ENCODE measurements at places on chromosomes 16 and 17. TPM values are rescaled to one million over a fixed set of nuclear protein-coding genes. Genes with fewer than 3 reads are reported as not detected.
A peak's percentile ranks its signal among the peaks of the same experiment; 100 is the strongest.

DNA sequence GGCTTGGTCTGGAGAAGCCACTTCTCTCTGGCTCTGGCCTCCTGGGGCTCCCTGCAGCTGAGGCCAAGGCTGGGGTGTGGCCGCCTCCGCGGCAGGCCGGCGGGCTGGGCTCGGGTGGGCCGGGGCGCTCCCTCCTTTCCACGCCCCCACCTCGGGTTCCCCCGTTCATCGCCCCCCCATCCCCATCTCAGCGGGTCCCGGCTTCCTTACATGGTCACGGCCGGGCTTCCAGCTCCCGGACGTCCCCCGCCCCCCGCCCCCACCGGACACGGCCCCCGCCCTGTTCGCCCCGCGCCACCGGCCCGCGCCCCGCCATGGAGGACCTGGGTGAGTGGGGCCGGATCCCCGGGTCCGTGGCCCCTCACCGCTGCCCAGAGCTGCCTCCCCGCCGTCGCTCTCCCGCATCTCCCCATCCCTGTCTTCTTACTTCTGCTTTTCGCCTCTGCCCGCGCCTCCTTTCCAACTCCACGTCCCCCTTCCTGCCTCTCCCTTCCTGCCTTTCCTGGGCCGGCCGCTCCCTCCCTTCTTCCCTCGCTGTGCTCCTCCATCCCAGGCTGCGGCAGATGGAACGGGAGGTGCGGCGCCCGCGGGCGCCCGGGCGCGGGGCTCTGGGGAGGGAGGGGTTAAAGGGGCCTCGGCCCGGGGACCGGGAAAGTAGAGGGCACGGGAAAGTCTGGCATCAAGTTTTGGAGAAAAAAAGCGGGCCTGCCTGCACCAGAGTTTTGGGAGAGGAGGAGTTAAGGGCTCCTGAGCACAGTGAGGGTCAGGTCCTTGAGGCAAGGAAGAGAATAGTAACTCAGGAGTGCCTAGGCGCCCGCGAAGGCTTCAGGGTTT lies at the start of gene TGFB1I1:
Gene TGFB1I1 (plus strand): TSS at position 278 of the 834 bp plus-strand sequence. CDS start 37 bp downstream, at position 315.
- peak; percentile 59 for DNase-seq

DNA sequence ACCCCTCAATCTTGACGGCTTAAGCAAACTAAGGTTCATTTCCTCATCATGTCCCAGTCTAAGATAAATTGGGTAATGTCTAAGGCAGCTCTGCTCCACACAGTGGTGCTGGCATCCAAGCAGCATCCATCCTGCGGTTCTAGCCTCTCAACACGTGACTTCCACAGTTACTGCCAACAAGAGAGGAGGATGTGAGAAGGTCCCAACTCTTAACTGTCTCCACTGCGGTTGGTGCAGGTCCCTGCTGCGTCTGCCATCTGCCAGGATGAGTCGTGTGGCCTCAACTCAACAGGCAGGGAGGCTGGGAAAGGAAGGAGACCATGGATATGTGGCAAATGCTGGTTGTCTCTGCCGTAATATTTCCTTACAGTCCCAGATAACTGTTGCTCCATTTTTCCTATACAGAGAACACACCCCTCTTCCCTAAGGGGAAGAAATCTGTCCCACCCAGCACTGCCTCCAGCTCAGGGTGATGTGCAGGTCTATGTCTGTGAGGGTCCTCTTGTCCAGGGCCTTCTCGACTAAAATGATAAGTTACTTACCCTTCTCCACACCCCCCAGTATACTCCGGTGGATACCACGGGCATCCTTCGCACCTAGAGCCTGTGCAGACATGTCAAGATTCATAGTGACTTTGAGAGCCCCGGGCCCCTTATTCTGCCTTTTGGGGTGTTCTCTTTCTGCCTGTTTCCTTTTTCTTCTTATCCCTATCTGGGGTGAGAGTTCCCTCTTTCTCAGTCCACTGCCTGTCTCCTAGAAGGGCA lies 64.7 kb downstream of the KCNJ18 start:
- DNase-seq = peak; percentile 8

- no peak for DNase-seq
Measured at GRCh38 chr17:17062866-17063265, 20.6 kb downstream of the MPRIP start.

DNA sequence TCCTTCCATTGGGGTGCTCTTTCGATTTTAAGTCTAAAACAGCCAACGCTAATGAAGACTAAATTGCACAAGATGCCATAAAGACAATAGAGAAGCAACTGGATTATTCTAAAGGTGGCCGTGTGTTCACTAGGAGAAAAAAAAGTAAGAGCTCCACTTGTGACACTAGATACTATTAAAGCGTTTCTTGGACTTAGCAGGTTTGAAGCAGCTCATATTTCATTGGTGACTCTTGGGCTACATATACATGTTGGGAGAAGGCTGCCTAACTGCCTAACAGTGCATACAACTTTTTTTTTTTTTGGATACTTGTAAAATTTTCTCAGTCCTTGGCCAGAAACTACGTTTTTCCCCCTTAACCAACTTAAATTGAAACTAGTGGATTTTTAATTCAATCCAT lies 111.8 kb upstream of the NOG start:
- DNase-seq = no peak

- no peak for DNase-seq
Measured at GRCh38 chr17:81478119-81478518, 34.5 kb downstream of the ACTG1 start.

DNA sequence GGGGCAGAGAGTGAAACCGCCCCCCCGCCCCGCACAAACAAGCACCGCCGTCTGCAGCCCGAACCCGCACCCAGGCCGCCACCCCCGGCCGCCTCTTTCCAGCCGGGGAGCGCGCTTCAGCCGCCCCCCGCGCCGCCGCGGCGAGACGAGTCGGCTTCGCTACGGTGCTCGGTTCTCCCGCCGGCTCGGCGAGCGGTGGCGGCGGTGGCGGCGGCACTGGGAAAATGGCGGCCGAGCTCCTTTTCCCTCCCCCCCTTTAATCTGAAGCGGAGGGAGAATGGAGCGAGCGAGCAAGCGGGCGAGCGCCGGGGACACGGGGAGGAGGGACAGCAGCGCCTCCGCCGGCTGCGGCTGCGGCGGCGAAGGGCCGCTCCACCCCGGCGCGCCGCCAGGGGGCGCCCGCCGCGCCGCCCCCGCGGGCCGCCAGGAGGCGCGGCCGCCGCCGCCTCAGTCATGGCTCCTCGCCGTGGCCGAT lies at the start of gene KANSL1:
Gene KANSL1 (minus strand): TSS at position 279 of the 475 bp plus-strand sequence. CDS start 21,286 bp downstream, outside the sequence.
- DNase-seq = peak; percentile 72

GRCh38 chr17:12765548-12765947 lies 23.8 kb upstream of the ARHGAP44 start:
- DNase-seq = peak; percentile 36

GRCh38 chr17:81392909-81393654 lies 2.2 kb upstream of the BAHCC1 start:
- no peak for DNase-seq

- no peak for DNase-seq
Measured at GRCh38 chr17:2400474-2400866, 390 bp downstream of the MNT start.

DNA sequence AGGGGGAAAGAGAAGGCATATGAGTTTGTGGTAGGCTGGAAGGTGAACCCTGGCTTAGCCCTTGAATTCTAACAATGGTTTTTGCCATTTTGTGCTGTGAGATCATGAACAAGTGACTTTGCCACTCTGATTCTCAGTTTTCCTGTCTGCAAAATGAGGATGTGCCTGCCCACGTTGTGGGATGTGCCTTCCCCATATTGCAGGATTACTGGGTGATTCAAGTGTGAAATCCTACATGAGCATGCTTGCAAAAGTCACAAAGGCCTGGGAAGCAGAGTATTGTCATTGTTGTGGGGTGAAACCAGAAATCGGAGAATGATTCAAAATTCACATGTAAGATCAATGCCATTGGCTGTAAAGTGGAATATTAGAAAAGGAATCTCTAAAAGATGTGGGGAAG lies 28.6 kb upstream of the TVP23A start:
- no peak for DNase-seq

PHB1 gene
- total RNA-seq = 280 TPM

CCDC200 gene
- not detected for total RNA-seq

EVPLL gene
- not detected for total RNA-seq

DNAAF8 gene
- 5.2 TPM for total RNA-seq
